Fibroblast of the aortic adventitia (primary cell): ENCODE measurements at places on chromosomes 12 and 14.

GRCh38 chr12:94271351-94271750, 123.0 kb downstream of the PLXNC1 start:
- no peak for DNase-seq

DNA sequence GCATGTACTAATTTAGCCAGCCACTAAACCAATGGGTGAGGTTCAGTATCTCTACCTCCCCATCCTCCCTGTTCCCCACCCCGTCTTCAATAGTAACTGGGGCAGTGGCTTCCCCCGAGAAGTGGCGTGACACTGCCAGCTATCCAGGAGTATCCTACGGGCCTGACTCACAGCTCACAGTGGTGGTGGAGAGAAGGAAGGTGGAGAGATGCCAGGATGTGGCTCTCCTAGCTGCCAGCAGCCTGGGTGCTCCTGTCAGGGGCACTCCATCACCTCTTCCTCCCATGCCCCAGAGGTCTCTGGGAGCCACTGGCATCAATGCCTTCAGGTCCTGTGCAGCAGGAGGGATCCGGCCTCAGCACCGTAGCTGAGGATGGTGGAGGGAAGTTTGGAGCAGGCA, 49.0 kb downstream of the TSPAN11 start:
- no peak for DNase-seq

GRCh38 chr12:51028126-51028812, 2.1 kb upstream of the SLC11A2 start:
- DNase-seq, result peak; percentile 57

DNA sequence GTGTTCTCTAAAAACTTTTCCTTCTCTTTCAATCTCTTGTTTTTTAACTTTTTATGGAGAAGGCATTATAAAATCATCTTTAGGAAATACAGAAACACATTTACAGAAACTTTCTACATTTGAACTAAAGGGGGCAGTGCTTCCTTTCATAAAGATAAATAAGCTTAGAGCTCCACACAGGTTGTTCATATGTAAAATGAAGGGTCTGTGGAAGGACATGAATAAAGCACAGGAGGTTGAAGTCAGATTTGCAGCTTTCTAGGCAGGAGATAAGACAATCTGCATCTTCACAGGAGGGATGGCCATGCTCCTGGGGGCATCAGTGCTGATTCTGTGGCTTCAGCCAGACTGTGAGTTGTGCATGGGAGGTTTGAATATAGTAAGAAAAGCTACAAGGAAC, 426.0 kb downstream of the DAD1 start:
- no peak for DNase-seq

DNA sequence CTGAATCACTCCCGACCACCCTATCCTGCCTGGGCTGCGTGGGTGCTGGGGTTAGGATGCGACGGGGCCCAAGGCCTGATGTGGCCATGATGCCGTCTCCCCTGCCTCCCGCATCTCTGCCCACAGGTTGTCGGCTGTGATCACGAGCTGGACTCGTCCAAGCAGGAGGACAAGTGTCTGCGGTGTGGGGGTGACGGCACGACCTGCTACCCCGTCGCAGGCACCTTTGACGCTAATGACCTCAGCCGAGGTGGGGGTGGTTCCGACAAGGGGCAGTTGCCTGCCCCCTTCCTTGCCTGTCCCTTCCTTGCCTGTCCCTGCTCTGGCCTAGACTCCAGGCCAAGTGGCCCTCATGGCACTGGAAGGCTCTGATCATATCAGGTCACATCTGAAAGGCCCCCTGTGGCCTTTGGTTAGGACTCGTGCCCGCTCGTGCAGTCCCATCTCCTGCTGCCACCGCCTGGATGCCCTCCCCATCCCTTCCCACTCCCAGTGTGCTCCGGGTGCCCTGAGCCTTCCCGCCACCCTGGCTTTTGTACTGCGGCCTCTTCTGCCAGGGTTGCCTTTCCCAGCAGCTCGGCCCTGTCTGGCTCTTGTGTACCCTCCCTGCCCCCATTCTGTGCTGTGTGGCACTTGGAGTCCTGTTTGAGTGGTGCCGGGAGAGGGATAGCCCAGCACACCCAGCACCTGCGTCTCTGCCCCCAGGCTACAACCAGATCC, 13.6 kb downstream of the PAPLN start:
- no peak for DNase-seq
